ENCODE measurements at places on chromosomes 3 and 15.
A peak's percentile ranks its signal among the peaks of the same experiment; 100 is the strongest.

GRCh38 chr3:77913524-77914174 lies 873.8 kb downstream of the ROBO2 start:
- DNase-seq, result no peak

DNA sequence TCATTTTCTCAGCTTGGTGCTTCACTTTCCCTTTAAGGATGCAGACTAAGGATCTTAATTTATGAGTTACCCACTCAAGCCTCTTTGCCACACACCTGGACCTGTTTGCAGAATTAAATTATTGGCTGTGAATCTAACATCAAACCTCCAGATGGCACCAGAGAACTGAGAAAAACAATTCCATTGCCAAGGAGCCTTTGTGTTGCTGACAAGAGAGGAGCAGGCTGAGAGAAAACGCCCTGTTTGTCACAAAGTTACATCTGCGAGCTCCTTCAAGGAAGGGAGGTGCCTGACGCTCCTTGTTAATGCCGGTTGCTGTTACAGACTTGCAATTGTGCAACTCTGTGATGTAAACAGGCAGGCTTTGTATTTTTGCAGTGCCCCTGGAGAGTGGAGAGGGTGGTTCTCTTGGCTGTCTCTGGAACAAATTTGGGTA lies 36.3 kb upstream of the TMC3 start:
- DNase-seq, result peak; percentile 79

DNA sequence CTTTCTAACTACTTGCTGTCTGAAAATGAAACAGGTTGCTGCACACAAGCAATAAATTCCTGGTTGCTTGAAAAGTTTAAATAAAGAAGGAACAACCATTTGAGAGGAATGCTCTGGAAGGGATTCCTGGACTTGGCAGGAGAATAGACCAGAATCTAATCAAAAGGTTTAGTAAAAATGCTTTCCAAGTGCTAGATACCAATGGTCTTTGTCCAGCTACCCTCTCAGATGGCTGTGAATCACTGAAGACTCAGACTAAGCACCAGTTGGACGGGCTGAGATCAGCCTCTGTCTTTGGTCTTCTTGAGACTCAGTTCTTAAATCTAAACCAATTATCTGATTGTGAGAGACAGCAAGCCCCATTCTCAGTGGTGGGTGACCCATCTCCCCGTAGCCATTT lies 27.7 kb upstream of the LPP start:
- DNase-seq, result no peak

DNA sequence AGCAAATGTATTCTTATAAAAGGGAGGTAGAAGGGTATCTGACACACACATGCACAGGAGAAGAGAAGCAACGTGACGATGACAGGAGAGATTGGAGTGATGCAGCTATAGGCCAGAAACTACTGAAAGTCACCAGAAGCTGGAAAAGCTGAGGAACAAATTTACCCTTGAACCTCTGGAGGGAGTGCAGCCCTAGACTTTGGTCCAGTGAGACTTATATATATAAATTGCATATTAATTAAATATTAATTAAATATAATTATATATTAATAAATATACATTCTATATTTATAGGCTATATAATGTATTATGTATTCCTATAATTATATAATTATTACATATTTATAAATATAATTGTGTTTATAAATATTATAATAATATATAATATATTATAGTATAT lies 96.5 kb upstream of the LMCD1 start:
- no peak for DNase-seq

GRCh38 chr3:6448011-6448410 lies 412.9 kb upstream of the GRM7 start:
- no peak for DNase-seq

DNA sequence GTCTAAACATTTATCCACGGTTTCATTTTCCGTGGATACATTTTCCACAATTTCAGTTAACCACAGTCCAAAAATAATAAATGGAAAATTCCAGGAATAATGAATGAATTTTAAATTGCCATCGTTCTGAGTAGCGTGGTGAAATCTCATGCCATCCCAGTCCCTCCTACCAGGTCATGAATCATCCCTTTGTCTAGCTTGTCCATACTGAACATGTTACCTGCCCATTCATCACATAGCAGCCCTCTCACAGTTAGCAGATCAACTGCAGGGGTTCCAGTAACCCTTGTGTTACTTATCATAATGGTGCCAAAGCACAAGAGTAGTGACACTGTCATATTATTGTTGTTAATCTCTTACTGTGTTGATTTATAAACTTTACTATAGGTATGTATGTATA lies 124.5 kb downstream of the GSK3B start:
- no peak for DNase-seq

DNA sequence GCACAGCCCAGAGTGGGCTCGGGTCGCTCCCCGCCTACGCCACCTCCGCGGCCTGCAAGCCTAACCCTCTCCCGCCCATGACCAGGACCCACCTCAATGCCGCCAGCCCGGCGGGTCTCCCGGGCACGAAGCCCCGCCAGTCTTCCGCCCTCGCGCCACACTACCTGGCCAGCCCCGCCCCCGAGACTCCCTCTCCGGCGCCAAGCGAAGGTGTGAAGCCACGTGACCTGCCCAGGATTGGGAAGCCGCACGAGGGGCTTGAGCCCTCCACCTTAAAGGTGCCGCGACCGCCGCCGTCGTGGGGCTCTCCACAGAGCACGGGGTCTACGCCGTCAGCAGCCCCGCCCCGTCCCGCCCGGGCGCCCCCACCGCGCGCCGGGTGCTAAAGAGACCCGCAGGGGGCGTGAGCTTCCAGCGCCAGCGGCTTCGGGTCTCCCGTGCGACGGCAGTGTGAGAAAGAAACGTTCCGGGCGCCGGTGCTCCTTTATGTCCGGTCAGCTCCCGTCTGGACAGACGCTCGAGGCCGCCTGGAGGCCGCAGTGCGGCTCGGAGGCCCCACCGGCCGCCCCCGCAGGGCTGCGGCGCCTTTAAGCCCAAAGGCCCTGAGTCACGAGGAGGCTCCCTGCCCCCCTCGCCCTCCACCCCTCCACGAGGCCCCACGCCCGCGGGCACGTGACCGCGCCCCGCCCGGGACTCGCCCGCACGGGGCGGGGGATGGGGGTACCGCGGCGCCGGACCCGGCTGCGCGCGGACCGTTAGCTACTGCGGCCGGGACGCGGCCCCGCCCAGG lies at the start of gene CPEB1:
Gene CPEB1, minus strand, starts transcription at position 319 of the 790 bp plus-strand sequence. CDS start 18,904 bp downstream, outside the sequence.
- DNase-seq, result peak; percentile 1

DNA sequence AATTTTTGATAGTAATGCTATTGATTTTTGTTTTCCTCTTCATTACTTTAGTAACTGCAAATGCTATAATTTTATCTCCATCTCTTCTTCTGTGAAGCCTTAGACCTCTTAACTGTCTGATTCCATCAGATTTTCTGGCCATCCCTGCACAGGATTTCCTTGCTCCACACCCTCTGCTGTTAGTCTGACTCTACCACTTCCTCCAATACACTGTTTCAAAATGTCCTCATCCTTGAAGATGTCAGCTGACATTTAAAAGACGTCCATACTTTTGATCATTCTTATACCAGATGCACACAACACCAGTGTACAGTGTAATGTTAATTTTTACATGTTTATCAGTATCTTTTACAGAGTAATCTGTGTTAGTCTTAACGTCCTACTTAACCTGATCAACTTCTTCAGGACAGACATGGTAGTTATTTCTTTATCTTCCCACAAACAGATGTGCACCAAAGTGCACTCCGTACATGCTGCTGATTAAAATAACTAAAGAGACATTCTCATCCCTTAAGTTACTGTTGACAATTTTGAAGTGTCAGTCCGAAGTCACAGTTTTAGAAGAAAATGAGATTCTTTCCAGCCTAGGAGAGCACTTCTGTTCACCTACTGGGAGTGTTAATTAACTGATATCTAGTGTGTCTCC lies 102.4 kb upstream of the RASGRP1 start:
- DNase-seq, result no peak

GRCh38 chr15:29040370-29040751 lies 154.6 kb downstream of the APBA2 start:
- DNase-seq, result no peak

- no peak for DNase-seq
Observed at GRCh38 chr3:189572249-189572648, 58.9 kb upstream of the TP63 start.

GRCh38 chr3:65633018-65633638 lies 405.6 kb downstream of the MAGI1 start:
- no peak for DNase-seq

- no peak for DNase-seq
Observed at GRCh38 chr15:85407421-85408269, 27.2 kb downstream of the AKAP13 start.

- no peak for DNase-seq
Observed at GRCh38 chr3:18830087-18830486, 318.2 kb upstream of the KCNH8 start.

- DNase-seq, result no peak
Observed at GRCh38 chr15:45703670-45704328, 69.0 kb downstream of the SQOR start.

GRCh38 chr15:83733206-83733605 lies 79.3 kb downstream of the ADAMTSL3 start:
- DNase-seq, result no peak

DNA sequence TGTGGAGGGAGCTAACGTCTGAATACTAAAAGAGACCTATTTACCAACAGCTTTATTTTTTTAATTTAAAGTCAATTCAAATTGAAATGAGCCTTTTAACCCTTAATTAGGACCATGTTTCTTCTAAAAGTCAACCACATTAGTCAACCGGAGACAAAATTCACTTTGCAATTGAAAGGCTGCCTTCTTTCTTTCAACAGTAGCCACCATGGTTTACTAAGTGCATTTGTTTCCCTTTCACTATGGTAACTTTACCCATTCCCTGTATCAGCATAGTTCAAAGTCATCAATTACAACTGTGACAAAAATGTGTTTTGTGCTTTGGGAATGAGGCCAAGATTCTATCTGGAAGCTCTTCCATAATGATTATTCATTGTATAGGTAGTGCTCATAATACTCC lies 225.4 kb downstream of the EPHA3 start:
- no peak for DNase-seq

GRCh38 chr3:60728006-60728405 lies 523.2 kb downstream of the FHIT start:
- no peak for DNase-seq

- DNase-seq, result no peak
Observed at GRCh38 chr3:128217702-128218547, 64.6 kb downstream of the EEFSEC start.

DNA sequence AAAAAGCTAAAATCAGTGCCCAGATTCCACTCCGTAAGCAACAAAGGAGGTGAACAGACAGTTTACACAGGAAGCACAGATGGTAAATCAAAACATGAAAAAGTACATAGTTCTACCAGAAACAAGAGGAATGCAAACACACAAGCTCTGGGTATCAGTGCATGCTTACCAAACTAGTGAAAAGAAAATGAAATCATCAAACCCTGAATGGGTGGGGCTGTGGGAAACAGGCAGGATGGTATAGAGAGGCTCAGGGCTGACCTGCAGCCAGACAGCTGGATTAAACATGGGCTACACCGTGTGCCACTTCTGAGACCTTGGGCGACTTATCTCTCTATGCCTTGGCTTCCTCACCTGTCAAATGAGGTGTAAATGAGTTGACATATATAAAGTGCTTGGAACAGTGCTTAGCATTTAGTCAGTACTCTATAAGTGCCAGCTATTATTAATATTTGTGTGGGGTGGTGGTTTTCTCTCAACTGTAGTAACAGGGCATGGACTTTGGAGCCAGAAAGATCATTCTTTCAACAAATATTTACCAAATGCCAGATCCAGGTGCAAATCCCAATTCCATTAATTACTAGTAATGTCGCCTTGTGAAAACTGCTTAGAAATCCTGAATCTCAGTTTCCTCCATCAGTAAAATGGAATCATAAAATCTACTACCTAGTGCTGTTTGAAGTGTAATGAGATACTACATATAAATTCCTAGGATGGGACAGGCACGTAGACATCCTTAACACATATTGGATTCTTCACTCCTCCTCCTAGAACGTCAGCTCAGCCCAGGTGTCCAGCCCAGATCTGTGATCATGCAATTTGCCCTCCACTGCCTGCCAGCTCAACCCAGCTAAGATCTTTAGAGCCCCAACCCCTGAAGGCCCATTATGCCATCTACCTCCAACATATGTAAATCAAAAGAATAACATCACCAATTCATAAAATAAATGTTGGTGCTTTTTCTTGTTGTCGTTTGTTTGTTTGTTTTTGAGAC lies 55.5 kb upstream of the SMAD3 start:
- DNase-seq, result no peak

DNA sequence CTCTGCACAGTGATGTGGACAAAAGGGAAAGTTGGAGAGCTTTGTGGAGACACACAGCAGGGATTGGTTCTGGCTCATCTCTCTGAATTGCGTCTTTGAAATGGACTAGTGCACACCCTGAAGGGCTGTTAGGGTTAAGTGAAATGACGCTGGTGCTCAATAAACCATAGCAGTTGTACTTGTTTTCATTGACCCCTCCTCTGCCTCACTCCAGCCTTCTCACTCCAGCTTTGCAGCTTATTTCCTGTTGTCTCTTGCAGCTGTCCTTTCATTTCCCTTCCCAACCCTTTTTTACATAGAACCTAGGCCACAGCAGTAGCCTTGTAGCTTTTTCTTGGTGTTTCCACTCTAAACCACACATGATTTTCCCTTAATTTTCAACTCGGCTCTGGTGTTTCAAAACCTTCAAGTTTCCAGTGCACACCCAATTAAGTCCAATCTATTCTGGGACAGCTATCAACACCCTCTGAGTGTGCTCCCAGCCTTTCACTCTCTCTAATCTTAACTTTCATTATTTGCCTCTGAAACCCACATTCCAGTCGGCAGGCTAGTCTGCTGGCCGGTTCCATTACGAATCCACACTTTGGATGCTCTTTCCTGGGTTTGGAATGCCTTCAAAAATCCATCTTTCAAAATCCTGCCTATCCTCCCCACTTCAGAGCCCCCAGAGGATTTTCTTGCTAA lies 6.4 kb downstream of the C3orf52 start:
- DNase-seq, result no peak

- no peak for DNase-seq
Observed at GRCh38 chr15:34279368-34279767, 54.6 kb downstream of the EMC4 start.

- no peak for DNase-seq
Observed at GRCh38 chr3:194574639-194575483, 58.4 kb downstream of the TMEM44 start.

DNA sequence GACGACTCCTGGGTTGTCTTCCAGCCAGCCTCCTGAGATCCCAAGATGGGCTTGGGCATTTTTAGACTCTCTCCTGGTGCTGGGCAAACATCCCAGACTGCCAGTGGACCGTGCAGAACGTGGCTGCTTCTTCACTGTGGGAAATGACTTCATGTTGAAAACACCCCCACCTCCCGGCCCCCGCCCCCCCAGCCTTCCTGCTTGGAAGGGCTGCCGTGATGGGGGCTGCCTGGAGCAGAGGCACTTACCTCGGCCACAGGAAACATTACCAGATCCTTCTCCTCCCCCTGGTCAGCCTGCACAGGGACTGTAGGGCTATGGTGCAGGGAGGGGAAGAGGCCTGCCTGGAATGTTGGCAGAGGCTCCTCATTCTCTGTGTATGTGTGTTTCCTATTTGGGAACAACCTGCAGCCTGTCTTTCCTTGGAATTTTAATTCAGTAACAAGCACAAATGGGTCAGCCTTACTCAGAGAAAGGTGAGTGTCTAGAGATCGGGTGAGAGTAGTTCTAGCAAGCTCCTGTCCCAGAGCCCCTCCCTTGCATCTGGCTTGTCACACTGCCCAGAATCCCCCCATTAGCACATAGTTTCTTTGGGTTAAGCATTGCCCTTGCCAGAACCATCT lies 90.8 kb downstream of the ANP32A start:
- DNase-seq, result no peak

- no peak for DNase-seq
Observed at GRCh38 chr15:79743032-79743431, 153.8 kb downstream of the MTHFS start.

Data from NCI-H1436 (cell line).